Stimulated activated CD8-positive, alpha-beta memory T cell treated with anti-CD3 and anti-CD28 coated beads, Interleukin-4, amount 100 ng/mL, for 1 hour (primary cell): ENCODE measurements at places on chromosomes 7 and 10.

- DNase-seq: no peak
These were observed 112.8 kb upstream of the LANCL2 start for GRCh38 chr7:55252386-55252785.

GRCh38 chr10:117442521-117442920 lies 67.3 kb upstream of the PDZD8 start:
- no peak for DNase-seq

- no peak for DNase-seq
These were observed 179.0 kb downstream of the DIP2C start for GRCh38 chr10:510415-510881.

- DNase-seq: no peak
These were observed 60.4 kb downstream of the ADD3 start for GRCh38 chr10:110067960-110068770.

DNA sequence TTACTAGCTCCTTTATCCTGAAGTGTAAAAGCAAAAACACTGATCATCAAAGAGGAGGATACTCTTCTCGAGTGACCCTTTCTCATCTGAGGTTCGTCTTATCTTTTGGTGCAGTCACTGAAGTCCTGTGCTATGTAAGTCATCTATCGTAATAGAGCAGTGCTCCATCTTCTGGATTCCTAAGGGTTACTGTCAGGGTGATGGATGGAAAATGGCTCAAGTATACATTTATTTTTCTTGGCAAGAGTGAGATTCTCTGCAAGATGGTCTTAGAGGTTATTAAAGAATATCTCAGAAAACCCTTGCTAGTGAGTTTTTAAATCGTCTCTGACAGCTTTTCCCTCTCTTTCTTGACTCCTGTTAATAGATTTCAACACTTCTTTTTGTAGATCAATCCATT lies 12.4 kb downstream of the PRKG1 start:
- no peak for DNase-seq

GRCh38 chr7:20296444-20296843 lies 34.3 kb upstream of the ITGB8 start:
- DNase-seq: no peak

GRCh38 chr7:37211097-37211880 lies 237.4 kb downstream of the ELMO1 start:
- no peak for DNase-seq

DNA sequence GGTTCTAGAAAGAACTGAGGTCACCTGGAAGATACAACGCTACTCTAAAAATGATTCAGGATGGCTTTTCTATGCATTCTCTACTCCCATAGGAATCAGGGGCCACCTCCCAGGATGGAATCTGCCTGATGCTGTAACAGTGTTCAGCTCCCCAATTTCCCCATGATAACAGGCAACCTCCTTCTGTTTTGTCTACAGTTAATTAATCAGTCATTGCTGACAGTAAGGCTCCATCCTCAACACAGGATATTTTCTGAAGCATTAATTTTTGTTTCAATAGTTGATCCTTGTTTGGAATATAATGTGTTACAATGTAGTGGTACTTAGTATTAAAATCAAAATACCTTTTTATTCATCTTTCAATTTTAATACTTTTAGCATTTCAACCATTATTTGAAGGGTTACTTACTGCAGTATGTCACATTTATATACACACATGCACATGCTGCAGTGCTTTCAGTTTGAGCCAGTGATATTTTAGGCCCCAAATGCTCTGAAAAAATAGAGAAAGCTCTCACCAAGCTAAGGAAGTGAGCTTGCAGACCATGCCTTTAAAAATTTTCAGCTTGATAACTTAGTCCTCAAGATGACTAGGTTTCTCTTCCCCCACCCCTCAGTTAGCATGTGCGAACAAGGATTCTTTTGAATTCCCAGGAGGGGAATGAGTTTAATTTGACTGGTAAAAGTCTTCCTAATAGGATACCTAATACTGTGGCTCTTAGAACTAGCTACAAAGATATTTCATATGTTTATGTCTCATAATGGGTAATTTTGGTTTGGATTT lies 592 bp upstream of the PIK3CG start:
- DNase-seq: no peak

DNA sequence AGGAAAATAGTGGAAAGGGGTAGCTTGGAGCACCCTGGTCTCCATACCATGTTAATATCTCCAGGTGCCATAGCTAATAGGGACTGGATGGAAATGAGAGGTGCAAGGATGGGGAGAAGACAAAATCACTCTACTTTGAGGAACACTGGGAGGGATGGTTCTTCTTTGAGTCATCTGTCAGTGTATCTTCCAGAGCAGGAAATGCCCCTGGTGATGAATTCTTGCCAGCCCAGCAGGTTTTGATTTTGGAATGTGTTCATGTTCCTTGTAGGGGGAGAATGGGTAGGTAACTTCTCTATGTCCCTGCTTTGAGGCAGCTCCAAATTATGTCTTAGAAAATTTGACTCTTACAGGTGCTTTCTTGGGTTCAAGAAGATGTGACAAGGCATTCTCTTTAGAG lies 177.0 kb upstream of the GLI3 start:
- no peak for DNase-seq

DNA sequence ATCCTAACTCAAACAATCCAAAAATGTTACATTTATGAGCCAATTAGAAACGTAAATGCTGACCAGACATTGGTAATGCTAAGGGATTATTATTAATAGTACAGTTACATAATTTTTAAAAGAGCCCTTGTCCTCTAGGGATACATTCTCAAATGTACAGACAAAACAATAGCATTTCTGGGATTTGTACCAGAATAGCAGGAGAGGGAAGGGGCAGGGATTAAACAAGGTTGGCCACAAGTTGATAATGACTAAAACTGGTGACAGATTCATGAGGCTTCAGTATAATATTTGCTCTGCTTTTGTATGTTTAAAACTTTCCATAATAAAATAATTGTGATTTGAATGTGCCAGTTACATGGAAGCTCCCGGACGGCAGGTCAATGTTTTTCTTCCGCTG lies 27.0 kb downstream of the HSPA12A start:
- DNase-seq: no peak

GRCh38 chr10:81303656-81304055 lies 571.3 kb upstream of the NRG3 start:
- DNase-seq: no peak
